ENCODE measurements at places on chromosomes 6 and 20.

- no peak for DNase-seq
These were observed 44.0 kb downstream of the RANBP9 start for GRCh38 chr6:13667655-13668054.

GRCh38 chr6:41449399-41450245, 96.6 kb upstream of the FOXP4 start:
- DNase-seq = no peak

GRCh38 chr20:46607849-46608497, 43.3 kb downstream of the SLC13A3 start:
- DNase-seq = no peak

- no peak for DNase-seq
These were observed 1.1 kb upstream of the OPN5 start for GRCh38 chr6:47780510-47781356.

DNA sequence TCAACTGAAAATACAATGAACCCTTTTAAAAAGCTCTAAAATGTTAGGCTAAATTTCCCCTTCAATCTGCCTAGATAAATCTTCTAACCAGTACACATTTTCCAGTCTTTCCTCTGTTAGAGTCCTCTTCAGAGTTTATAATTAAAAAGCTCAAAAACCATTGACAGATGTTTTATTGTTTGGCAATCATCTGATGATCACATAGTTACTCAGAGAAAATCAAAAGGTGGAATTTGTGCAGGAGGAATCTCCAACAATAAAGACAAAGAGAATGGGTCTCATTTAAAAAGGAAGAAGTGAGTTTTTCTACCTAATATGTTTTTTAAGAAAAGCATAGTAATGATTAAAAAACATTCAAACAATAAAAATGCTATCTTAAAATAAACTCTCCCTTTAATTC, 3.1 kb downstream of the TRAPPC3L start:
- DNase-seq = no peak

- DNase-seq = no peak
These were observed 51.2 kb upstream of the AKIRIN2 start for GRCh38 chr6:87753131-87753685.

- no peak for DNase-seq
These were observed 4.0 kb downstream of the PLAGL2 start for GRCh38 chr20:32203356-32204204.

All from GM12864 (cell line).